Activated CD8-positive, alpha-beta memory T cell treated with anti-CD3 and anti-CD28 coated beads, Interleukin-2, amount 50 U/mL, for 48 hours (primary cell): ENCODE measurements at places on chromosomes 6 and 20.

GRCh38 chr6:89615882-89616281 is 22.7 kb downstream of the LYRM2 start:
- DNase-seq, result peak; percentile 30

DNA sequence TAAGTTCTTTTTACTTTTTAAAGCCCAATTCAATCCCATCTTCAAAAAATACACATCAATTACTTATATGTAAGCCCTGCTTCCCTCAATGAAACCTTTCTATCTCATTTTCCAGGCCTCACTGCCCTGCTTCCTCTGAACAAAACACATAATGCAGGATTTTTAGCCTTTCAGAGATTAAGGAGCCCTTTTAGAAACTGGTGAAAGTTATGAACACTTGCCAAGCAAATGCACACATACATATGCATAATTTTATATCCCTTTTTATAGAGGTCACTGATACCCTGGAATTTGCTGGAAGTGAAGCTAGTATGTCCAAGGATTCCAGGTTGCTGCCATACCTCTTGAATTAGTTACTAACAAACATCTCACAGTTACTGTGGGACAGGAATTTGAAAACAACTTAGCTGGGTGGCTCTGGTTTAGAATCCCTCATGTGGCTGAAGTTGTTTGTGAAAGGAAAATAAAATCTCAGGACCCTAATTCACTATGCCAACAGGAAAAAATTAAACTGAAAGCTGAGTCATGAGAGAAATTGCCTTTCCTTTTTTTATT is 75.8 kb downstream of the UBE3D start:
- DNase-seq, result no peak

- DNase-seq, result no peak
Measured at GRCh38 chr6:56852260-56853010, 102.5 kb upstream of the BEND6 start.

DNA sequence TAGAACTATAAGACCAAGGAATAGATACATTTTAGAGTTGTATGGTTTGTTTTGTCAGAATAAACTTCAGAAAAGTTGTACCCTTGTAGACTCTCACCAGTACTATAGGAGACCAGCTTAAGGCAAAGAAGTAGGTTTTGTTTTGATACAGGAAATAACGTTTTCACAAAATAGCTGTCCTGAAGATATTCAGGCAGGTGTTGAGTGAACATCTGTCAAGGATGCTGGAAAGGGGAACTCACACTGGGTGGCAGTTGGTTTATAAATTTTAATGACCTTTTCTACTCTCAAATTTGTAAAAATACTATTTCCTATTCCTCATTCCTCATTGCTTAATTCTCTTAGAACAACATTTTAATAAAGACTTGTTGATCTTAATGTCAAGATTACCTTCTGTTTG is 174.0 kb upstream of the MAN1A1 start:
- DNase-seq, result no peak

GRCh38 chr6:3512832-3513231 is 56.0 kb upstream of the SLC22A23 start:
- DNase-seq, result no peak

GRCh38 chr6:17218023-17218748 is 63.0 kb upstream of the RBM24 start:
- DNase-seq, result no peak

DNA sequence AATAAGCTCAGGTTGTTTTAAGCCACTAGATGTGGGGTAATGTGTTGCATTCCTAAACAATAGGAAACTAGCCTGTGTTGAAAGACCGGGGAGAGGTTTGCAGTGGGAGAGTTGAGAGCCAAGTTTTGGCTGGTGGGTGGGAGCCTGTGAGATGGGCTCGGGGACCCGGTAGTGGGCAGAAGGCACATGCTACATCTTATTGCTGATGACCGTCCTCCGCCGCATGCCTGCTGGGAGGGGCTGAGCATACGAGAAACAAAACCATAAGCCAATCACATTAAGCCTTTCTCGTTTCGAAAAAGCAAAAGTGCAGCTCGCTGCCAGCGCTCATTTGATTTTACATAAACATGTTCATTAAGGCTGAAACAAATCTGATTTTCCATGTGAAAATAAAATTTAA is 57.4 kb upstream of the MPC1 start:
- DNase-seq, result peak; percentile 33

- no peak for DNase-seq
Measured at GRCh38 chr6:42095094-42095493, 44.8 kb downstream of the TAF8 start.

DNA sequence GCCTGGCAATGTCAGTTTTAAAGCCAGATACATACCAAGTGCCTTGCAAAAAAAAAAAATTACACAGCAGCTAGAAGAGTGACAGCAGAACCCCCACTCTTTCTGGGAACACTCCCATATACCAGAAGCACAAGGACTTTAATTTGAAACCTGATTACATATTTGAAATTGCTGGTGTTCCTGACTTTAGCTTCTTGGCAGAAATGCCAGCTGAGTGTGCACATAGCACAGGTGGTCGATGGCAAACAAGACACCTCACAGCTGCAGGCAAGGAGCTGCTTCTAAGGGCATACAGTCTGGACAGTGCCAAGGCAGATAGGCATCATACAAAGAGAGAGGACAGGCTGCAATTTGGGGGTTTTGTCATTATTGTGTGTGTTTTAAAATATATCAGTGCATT is 150.7 kb upstream of the SGK1 start:
- no peak for DNase-seq

GRCh38 chr6:111952821-111953540 is 79.7 kb upstream of the FYN start:
- no peak for DNase-seq

- no peak for DNase-seq
Measured at GRCh38 chr6:21886542-21887151, 293.1 kb downstream of the SOX4 start.

DNA sequence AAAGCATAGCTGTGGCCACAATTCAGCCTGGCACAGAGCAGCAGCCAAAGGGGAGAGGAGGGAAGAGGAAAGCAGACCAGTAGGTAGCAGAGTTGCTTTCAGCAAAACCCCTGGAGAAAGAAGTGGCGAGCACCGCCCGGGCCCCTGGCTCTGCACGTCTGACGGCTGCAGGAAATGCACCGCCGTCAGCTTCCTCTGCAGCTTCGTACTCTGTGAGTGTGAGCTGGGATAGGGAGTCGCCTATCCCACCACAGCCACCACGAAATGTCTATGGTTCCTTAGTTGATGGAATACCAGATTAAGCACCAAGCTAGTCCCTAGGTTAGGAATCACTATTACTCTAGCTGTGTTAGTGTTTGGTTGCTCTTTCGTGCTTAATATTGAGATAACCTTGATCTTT is 79.9 kb upstream of the NAA20 start:
- DNase-seq, result peak; percentile 63

GRCh38 chr6:156543431-156543830 is 233.7 kb upstream of the ARID1B start:
- no peak for DNase-seq

GRCh38 chr6:169776379-169776778 is 25.0 kb downstream of the ERMARD start:
- no peak for DNase-seq
